Right ventricle myocardium superior (tissue), 1 donor: ENCODE measurements at places on chromosomes 1 and 21. TPM values are rescaled to one million over a fixed set of nuclear protein-coding genes. Genes with fewer than 3 reads are reported as not detected.
A peak's percentile ranks its signal among the peaks of the same experiment; 100 is the strongest.

DNA sequence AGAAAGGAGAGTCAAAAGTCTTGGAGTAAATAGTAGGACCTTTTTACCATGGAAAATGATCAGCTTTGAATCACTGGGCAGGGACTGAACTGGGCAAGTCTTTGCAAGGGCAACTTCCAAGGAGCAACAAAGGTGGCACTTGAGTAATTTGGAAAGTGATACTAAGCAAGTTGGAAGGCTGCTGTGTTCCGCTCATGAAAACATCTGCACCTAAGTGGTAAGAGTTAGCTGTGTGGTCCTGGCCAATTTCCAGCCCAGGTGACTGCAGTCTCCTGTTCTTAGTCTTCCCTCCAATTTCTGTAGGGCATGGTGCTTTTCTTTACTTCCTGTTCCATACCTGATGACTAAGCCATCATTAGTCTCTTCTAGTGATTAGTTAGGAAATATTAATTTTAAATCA lies 35.5 kb upstream of the PRDM2 start:
- DNase-seq, result no peak

GRCh38 chr1:228351850-228352249 lies 54.8 kb downstream of the TRIM11 start:
- peak; percentile 42 for DNase-seq

DNA sequence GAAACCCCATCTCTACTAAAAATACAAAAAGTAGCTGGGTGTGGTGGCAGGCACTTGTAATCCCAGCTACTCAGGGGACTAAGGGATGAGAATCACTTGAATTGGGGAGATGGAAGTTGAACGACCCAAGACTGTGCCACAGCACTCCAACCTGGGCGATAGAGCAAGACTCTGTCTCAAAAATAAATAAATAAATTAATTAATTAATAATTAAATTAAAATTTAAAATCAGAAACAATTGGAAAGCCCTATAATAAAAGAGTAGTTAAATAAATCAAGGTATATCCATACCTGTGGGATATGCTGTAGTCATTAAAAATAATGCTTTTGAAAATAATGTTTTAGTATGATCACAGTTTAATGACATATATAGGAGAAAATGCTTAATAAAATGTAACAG lies 15.6 kb upstream of the DDAH1 start:
- no peak for DNase-seq

- no peak for DNase-seq
Observed at GRCh38 chr1:181783208-181783607, 278.3 kb downstream of the ZNF648 start.

DNA sequence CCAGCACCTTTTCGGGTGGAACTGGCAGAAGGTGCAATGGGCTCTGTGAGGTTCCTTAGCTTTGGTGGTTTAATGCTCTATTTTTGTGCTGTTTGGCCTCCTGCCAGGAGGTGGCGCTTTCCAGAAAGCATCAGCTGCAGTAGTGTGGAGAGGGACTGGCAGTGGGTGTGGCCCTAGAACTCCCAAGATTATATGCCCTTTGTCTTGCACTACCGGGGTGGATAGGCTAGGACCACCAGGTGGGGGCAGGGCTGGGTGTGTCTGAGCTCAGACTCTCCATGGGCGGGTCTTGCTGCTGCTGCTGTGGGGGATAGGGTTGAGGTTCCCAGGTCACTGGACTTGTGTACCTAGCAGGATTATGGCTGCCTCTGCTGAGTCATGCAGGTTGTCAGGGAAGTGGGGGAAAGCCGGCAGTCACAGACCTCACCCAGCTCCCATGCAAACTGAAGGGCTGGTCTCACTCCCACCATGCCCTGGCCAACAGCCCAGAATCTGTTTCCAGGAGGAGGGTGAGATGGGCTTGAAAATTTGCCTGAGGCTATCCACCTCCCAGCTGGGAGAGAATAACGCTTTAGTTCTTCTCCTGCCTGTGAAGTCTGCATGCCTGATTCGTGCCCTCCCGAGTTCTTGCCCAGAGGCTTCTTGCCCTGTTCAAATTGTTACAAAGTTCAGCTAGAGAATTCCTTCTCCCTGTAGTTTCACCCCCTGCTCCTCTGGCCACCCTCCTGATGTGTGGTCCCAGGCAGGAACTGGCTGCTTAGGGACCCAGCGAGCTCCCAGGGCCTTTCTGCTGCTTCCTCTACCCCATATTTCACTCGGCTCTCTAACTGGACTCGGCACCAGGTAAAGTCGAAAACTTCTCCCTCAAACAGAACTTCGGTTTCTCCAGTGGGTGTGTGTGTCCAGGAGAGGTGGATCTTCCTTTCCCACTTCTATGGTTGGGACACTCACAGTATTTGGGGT lies 76.5 kb upstream of the BTG3 start:
- DNase-seq, result peak; percentile 49

DNA sequence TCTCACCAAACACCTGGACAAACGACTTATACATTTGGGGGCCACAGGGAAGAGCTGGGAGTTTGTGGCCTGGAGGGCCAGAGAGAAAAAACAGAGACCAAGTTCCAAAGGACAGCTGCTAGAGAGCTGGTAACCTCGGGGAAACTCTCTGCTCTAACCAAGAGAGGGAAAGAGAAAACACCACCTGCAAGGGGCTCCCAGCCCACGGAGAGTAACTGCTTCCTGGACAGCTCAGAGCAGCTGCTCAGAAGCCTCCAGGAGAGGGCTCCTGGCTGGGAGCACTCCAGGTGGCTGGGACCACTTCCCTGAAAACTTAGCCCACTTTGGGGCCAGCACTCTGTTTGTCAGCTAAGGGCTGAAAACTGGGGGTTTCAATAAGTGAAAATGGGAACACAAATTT lies 154.8 kb upstream of the GRIK3 start:
- DNase-seq, result no peak

The VHLL gene
- not detected for total RNA-seq

DNA sequence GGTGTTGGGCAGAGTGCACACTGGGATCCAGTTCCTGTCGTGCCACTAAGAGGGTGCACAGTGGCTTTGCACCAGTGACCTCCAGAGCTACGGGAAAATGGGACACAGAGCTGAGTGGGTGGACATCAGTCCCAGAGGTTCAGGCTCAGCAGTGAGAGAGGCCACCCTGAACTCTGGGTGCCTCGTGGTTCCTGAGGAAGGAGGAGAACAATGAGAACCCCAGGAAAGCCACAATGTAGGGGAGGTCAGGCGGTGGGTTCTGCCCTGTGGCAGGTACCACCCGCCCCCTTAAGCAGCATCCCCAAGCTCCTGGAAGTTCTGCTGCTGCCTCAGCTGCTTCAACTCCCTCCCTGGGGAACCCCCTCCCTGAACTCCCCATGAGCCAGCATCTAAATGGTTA lies 112.2 kb downstream of the GRIK3 start:
- no peak for DNase-seq

DNA sequence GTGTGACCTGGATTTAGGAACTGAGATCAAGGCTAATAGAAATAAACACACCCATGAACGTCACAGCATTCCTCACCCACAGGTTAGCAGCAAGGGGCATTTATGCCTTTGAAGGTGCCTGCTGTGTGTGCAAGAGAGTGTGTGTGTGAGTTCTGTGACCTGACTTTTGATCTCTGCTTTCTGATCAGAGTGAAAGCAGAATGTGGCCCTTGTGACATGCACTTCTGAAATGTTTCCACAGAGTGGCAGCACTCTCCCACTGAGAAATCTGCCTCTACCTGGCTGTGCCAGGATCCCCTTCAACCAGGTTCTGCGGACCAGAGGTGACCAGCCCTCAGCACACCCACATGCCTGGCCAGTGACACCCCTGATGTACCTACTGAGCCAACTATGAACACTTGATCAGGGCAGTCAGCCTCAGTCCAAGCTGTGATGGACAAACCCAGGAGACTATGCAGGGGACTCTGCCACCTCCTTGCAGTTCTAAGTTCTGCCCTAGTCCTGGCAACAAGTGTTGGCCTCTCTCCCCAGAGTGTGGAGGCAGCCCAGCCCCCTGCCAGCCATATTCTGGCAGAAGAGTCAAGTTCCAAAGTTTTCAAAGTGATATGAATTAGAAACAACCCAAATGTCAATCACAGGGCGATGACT lies 41.0 kb downstream of the RXRG start:
- no peak for DNase-seq

DNA sequence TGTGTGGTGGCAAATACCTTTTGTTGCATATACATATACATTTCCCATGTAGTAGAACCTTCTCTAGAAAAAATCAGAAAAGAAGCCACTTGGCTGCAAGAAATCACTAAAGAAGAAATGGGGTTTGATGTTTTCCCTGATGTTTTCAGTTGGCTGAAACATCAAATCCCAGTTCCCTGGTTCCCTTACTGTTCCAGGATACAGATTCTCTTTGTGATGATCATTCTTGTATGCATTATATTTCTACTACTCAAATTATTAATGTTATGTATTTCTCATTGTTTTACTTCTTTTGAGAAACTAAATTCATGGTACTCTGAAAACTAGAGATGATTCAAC lies 7.6 kb downstream of the RNU1-2 start:
- DNase-seq, result no peak
